ENCODE measurements at places on chromosomes 13 and 19.

DNA sequence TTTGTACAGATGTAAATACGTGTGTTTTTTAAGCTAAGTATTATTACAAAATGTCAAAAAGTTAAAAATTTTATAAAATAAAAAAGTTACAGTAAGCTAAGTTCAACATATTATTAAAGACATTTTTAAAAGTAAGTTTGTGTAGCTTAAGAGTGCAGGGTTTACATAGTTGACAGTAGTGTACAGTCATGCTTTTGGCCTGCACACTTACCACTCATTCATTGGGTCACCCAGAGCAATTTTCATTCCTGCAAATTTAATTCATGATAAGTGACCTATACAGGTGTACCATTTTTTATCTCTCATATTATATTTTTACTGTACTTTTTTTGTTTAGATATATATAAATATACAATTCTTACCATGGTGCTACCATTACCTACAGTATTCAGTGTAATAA, 769.9 kb upstream of the SLITRK6 start:
- DNase-seq, result no peak

DNA sequence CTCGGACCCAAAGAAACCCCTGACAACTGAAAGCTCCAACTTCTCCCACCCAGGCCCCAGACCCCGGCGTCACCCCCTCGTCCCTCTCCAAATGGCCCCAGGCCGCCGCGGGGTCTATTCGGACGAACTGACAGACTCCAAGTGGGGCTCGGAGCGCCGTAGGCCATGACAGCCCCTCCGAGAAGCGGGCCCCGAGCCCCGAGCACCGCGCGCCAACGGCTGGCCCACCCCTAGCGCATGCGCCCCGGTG, 360 bp downstream of the DDX39A start:
- peak; percentile 96 for DNase-seq

GRCh38 chr19:47247308-47247990, 8.9 kb upstream of the CCDC9 start:
- peak; percentile 47 for DNase-seq

DNA sequence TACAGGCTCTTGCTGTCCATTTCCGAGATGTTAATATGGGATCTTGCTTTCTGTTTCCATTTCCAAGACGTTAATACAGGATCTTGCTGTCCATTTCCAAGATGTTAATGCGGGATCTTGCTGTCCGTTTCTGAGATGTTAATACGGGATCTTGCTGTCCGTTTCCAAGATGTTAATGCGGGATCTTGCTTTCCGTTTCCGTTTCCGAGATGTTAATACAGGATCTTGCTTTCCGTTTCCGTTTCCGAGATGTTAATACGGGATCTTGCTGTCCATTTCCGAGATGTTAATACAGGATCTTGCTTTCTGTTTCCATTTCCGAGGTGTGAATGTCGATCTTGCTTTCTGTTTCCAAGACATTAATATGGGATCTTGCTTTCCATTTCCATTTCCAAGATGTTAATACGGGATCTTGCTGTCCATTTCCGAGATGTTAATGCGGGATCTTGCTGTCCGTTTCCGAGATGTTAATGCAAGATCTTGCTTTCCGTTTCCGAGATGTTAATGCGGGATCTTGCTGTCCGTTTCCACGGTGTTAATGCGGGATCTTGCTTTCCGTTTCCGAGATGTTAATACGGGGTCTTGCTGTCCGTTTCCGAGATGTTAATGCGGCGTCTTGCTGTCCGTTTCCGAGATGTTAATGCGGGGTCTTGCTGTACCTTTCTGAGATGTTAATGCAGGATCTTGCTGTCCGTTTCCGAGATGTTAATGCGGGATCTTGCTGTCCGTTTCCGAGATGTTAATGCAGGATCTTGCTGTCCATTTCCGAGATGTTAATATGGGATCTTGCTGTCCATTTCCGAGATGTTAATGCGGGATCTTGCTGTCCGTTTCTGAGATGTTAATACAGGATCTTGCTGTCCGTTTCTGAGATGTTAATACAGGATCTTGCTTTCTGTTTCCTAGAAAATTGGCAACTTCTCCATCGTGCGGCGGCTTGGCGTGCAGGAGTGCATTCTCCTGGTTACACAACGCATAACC, 38.3 kb downstream of the PEX11G start:
- no peak for DNase-seq

- DNase-seq, result no peak
Observed at GRCh38 chr13:100811024-100811865, 136.7 kb upstream of the TMTC4 start.

DNA sequence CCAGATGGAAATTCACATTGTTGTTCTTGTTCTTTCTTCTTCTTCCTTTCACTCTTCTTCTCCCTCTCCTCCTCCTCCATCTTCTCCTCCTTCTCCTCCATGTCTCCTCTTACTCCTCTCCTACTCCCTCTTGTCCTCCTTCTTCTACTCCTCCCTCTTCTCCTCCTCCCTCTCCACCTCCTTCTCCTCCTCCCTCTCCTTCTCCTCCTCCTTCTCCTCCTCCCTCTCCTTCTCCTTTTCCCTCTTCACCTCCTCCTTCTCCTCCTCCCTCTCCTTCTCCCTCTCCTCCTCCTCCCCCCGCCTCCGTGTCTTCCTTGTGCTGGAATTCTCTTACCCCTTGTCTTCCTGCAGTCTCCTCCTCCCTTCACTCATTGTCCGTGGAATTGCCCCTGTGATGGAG, 18.4 kb downstream of the CABP5 start:
- DNase-seq, result no peak

GRCh38 chr13:93903909-93904308, 575.6 kb downstream of the DCT start:
- DNase-seq, result no peak

DNA sequence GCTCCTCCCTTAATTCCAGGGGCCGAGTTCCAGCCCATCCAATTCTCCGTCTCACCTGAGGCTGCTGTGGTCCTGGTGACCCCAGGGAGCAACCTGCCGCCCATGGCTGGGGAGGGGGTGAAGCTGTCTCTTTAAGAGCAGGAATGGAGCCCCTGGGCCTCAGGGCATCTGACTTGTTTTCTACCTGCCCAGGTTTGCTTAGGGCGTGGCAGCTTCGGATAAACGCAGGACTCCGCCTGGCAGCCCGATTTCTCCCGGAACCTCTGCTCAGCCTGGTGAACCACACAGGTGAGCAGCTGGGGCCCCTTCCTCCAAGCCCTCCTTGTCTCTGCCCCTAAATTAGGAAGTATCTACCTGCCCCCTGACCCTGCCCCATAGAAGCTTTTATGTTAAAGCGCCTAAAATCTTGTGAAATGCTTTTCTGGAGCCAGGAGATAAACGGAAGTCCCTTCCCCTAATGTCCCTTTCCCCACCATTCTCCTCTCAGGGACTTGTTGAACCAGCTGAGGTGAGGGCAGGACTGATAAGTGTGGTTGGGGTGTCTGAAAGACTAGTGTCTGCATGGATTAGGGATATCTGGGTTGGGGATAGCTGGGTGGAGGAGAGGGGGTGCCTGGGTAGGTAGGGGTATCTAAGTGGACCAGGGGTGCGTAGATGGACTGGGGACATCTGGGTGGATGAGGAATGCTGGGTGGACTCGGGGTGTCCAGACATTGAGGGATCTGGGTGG, 614 bp downstream of the FXYD3 start:
- no peak for DNase-seq

- peak; percentile 92 for DNase-seq
Observed at GRCh38 chr13:44435142-44435918, 61.7 kb downstream of the SERP2 start.

DNA sequence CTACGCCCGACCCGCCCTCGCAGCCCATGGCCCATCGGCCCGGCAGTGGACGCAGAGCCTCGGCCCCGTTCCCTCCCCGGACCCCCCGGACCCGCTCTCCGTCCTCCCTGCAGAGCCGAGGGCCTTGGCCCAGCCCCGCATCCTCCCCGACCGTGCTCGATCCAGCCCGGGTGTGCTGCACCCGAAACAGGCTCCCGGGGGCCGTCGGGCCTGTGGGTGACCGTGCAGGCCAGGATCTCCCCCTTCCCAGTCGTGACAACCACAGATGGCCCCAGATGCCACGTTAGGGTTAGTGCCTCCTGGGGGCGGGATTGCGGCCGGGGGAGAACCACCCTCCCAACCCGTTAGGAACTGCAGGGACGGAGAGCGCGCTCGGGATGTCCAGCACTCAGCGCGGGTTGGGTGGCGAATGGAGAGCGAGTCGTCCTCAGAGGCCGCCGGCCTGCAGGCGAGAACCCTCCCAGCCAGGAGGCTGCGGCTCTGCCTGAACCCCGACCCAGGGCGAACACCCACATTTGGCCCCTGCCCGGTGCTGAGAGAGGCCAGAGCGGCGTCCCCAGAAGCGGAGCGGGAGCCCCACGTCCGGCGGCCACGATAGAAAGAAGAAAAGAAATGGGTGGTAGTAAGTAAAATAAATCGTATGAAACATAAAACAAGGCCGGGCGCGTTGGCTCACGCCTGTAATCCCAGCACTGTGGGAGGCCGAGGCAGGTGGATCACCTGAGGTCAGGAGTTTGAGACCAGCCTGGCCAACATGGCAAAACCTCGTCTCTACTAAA, 6.7 kb upstream of the MADCAM1 start:
- DNase-seq, result no peak

DNA sequence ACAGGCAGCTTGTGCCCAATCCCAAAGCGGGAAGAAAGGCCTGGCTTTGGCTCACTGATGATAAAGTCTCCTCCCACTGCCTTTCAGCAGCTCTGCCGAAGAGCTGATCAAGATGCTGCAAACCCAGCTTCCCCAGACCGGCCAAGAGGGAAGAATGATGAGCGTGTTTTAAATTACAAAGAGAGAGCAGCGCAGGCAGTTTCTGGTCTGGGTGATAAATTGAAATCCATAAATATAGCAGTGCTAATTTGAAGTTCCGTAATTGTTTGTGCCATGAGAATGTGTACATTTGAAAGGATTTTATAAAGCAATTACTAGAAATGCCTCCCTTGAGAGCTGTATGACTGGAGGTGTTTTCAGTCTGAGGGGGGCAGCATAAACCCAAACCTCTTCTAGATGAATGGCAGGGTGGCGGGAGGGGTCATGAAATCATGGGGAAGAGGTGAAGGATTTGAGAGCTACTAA, 171.8 kb downstream of the STK24 start:
- peak; percentile 70 for DNase-seq

- DNase-seq, result no peak
Observed at GRCh38 chr13:100824366-100824765, 149.8 kb upstream of the TMTC4 start.
